Esophagus squamous epithelium (tissue), 5 donors: ENCODE measurements at places on chromosomes 12 and 14.
A peak's percentile ranks its signal among the peaks of the same experiment; 100 is the strongest.

DNA sequence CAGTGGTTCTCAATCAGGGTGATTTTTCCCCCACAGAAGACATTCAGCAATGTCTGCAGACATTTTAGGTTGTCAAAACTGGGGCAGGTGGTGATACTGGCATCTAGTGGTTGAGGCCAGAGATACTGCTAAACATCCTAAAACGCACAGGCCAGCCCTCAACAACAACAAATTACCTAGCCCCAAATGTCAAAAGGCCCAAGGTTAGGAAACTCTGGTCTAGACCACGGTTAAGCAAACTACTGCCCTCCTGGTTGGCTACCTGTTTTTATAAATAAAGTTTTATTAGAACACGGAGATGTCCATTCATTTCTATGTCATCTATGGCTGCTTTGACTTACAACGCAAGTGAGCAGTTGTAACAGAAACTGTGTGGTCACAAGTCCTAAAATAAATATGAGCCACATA is 186.7 kb downstream of the EFCAB11 start:
- DNase-seq, result no peak

GRCh38 chr14:48274826-48275225 is 599.4 kb upstream of the MDGA2 start:
- DNase-seq, result no peak

GRCh38 chr14:93892923-93893558 is 34.1 kb upstream of the FAM181A start:
- no peak for DNase-seq

- no peak for DNase-seq
Measured at GRCh38 chr12:49345051-49345824, 1.4 kb upstream of the DNAJC22 start.

- no peak for DNase-seq
Measured at GRCh38 chr12:90808568-90808967, 146.4 kb downstream of the CCER1 start.

DNA sequence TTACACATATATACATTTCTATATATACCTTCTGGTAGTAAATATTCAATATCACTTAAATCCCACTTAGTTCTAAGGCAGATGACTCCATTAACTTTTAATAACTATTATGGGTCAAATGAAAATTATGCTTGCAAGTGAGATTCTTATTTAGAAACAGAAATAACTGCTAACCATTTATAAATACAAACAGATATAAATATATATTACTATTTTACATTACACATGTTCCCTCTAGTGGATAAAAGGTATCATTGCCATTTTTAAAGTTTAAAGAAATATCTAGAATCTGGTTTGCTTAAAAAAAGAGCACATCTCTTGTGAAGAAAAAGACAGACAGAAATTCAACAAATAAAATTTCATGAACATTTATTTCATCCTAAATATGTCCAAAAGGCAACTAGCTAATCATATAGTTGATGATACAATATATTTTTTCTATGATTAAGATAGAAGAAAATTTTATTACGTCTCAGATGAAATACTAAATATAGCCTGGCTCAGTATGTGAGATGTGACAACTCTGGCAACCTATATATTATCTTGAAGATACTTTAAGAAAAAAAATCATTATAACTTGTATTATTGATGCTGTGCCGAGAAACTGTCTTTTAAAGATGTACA is 11.7 kb upstream of the RAD51AP1 start:
- DNase-seq, result no peak

- peak; percentile 46 for DNase-seq
Measured at GRCh38 chr14:24429395-24430142, at the start of the genes CBLN3 and KHNYN. Gene CBLN3, minus strand, starts transcription at chr14:24429668. Its CDS starts 614 bp downstream, at chr14:24429054. Gene KHNYN, plus strand, starts transcription at chr14:24429954. Its CDS starts 777 bp downstream, at chr14:24430731.

DNA sequence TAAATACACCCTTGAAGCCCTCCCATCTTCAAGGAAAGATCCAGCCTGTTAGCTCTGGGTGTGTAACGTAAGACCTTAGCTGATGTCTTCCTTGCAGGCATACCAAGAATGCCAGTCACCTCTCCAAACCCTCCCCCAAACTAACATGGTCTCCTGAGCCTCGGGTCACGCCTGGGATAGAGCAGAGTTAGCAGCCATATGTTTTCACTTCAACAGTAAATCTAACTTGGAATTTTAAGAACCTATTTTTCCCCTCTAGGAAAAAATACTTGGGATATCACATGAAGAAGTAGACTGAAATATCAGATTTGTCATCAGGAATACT is 27.9 kb downstream of the BCL2L14 start:
- DNase-seq, result no peak

- no peak for DNase-seq
Measured at GRCh38 chr12:87196321-87196720, 832.9 kb downstream of the C12orf50 start.

- no peak for DNase-seq
Measured at GRCh38 chr14:64249363-64249762, 44.8 kb downstream of the ESR2 start.

DNA sequence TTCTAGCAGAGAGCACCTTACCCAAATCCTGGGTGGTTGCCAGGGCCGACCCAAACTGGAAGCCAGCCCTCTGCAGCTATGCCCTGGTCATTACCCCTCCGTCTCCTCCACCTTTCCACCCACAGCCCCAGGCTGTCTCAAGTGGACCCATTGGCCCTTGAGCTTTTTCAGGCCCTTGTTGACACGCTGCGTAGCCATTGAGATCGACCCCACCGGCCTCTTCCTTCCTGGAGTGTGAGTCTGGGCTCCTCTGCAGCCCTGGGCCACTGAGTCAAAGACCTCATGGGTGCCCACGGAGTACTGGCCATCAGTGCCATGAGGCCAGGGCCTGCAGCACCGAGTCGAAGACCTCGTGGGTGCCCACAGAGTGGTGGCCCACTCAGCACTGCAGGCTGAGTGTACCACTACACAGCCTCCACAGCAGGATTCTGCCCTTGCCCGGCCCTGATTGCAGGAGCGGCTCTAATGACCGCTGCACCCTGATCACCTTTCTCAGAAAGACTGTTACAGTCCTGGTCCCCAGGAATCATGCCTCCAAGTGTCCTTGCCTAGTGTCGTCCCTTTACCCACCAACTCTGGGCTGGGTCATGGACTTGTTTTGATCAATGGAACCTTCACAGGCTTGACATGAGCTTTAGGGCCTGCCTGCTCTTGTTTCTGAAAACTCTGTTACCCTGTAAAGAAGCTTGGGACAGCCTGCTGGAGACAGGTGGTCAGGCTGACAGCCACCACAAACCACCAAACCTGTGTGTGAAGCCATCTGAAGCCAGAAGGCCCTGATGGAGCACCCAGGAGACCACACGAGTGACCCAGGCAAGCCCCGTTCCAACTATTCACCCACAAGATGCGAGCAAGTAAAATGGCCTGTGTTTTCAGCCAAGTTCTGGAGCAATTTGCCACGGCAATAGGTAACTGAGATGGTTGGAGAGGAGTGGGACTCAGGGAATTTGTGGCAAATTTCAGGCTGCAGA is 39.6 kb upstream of the TRAF3 start:
- DNase-seq, result no peak
